Hepatocyte (in vitro differentiated cells): ENCODE measurements at places on chromosomes 5 and 9.

GRCh38 chr5:80754900-80755299 lies 100.1 kb upstream of the DHFR start:
- no peak for DNase-seq

- no peak for DNase-seq
Measured at GRCh38 chr9:111375062-111375461, 45.0 kb upstream of the OR2K2 start.

DNA sequence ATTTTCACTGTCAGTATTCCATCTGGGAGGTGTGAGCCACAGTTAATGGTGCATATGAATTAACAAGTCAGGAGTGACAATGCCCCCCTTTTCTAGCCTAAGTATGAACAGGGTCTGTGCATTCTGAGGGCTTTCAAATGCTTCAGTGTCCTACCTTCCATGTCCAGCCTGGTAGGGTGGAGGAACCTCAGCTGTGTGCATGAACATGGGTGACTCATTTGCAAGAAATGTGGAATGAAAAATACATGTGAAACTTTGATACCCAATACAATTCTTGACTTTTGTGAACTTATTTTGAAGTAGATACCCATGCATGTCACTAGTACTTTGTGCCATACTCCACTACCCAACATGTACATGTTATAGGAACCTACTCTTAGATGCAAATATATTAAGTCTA lies 375.8 kb downstream of the SEMA5A start:
- no peak for DNase-seq

GRCh38 chr9:128523199-128523925 lies 18.8 kb downstream of the GLE1 start:
- DNase-seq = peak; percentile 58
